ENCODE measurements at places on chromosomes 4 and X. TPM values are rescaled to one million over a fixed set of nuclear protein-coding genes. Genes with fewer than 3 reads are reported as not detected.

DNA sequence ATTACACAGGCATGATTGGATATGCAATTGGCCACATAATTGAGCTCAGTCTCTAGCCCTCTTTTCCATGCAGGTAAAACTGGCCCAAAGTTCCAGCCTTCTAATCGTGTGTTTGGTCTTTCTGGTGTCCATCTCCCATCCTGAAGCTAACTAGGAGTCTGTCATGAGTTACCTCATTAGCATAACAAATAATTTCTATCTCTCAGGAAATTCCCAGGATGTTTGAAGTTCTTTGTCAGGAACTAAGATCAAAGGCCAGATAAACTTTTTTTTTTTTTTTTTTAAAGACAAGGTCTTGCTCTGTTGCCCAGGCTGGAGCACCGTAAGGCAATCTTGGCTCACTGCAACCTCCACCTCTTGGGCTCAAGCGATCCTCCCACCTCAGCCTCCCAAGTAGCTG is 15.8 kb downstream of the ATXN3L start:
- H3K27me3 ChIP-seq: no peaks in the 10 kb centered on the region
- H3K36me3 ChIP-seq: no peaks in the 10 kb centered on the region
- no peak overlapping the region for H3K27ac ChIP-seq
- DNase-seq: no peak

DNA sequence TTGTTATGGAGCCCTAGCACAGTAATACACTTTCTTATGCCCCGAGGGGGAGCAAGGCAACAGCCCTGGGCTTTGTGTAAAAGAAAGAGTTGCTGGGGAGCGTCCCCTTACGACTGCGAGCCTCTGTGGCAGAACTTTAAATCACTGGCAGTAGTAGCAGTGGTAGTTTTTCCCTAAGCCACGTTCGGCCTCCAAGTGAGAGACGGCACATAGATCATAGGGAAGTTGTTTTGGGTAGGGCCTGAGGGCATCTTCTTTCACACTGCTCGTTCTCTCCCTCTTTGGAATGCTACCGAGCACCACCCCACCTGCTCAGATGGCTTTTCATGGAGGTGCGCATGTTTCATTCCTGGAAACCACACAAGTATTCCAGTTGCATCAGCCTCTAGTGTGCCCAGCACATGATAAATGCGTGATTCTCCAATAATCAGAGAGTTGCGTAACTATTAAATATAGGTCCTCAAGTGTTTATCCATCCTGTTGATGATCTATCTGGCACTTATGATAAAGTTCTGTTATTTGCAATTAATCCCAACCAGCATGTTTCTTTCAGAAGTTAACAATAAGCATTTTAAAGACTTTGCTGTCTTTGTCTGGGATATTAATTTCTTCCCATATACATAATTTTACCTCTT is 7.0 kb upstream of the SYNPO2 start:
- H3K27ac ChIP-seq: no peak overlapping the region
- no peaks in the 10 kb centered on the region for H3K4me1 ChIP-seq
- H3K4me3 ChIP-seq: no peak overlapping the region
- no peak for DNase-seq

- no peak overlapping the region for H3K4me3 ChIP-seq
- H3K36me3 ChIP-seq: no peaks in the 10 kb centered on the region
- DNase-seq: peak; percentile 9
- no peaks in the 10 kb centered on the region for H3K27me3 ChIP-seq
- H3K4me1 ChIP-seq: no peaks in the 10 kb centered on the region
These were observed 118.2 kb downstream of the NAF1 start for GRCh38 chr4:163048447-163048846.

DNA sequence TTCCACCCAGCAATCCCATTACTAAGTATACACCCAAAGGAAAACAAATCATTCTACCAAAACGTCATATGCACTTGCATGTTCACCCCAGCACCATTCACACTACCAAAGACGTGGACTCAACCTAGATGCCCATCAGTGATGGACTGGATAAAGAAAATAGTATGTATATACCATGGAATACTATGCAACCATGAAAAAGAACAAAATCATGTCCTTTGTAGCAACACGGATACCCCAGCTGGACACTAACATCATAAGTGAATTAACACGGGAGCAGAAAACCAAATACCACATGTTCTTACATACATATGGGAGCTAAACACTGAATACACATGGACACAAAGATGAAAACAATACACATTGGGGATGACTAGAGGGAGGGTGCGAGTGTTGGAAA is 309.1 kb upstream of the KLF3 start:
- H3K4me1 ChIP-seq: no peaks in the 10 kb centered on the region
- no peaks in the 10 kb centered on the region for H3K27me3 ChIP-seq
- H3K4me3 ChIP-seq: no peak overlapping the region
- H3K36me3 ChIP-seq: no peaks in the 10 kb centered on the region

DNA sequence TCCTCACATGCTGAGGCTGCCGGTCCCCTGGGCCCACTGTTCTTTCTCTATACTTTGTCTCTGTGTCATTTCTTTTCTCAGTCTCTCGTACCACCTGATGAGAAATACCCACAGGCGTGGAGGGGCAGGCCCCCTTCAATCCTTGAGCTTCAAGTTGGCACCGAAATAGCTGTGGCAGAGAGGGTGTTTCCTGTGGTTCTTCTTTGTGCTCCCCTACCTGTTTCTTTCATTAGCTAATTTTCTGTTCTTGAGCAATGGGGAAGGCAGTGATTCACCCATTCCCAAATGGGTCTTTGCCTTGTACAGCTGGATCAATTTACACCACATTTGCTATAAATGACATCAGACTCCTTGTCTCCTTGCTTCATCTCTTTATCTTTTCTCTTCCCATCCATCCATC is 2.1 kb upstream of the CYSLTR1 start:
- no peaks in the 10 kb centered on the region for H3K27me3 ChIP-seq
- DNase-seq: no peak
- no peak overlapping the region for H3K4me3 ChIP-seq
- no peaks in the 10 kb centered on the region for H3K36me3 ChIP-seq
- H3K27ac ChIP-seq: no peak overlapping the region
- no peaks in the 10 kb centered on the region for H3K4me1 ChIP-seq

- H3K4me1 ChIP-seq: no peaks in the 10 kb centered on the region
- H3K4me3 ChIP-seq: no peak overlapping the region
- H3K36me3 ChIP-seq: no peaks in the 10 kb centered on the region
- H3K27me3 ChIP-seq: no peaks in the 10 kb centered on the region
These were observed 134.1 kb downstream of the KLHL34 start for GRCh38 chrX:21524008-21524407.

GRCh38 chr4:89285745-89286144 is 21.9 kb downstream of the GPRIN3 start:
- H3K4me3 ChIP-seq: no peak overlapping the region
- no peak overlapping the region for H3K27ac ChIP-seq
- H3K36me3 ChIP-seq: no peaks in the 10 kb centered on the region
- H3K4me1 ChIP-seq: no peaks in the 10 kb centered on the region
- H3K27me3 ChIP-seq: no peaks in the 10 kb centered on the region

DNA sequence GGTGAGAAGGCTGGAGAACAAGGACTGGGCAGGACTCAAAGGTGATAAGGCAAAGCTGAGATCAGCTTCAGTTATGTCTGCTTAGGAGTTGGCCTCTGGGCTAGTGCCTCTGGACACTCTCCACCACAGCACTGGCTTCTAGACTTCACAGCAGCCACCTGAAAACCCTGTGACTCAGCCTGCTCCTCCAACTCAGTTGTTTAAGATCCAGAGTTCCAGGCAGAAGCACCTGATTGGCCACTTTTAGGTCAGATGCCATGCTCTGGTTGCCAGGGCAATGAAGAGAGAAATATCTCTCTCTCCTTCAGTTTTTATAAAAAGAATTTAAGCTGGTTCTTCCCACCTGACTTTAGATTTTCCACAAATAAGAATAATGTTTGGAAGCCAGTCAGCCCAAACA is 47.9 kb upstream of the BLTP1 start:
- H3K36me3 ChIP-seq: no peaks in the 10 kb centered on the region
- no peak overlapping the region for H3K4me3 ChIP-seq
- DNase-seq: peak; percentile 3

DNA sequence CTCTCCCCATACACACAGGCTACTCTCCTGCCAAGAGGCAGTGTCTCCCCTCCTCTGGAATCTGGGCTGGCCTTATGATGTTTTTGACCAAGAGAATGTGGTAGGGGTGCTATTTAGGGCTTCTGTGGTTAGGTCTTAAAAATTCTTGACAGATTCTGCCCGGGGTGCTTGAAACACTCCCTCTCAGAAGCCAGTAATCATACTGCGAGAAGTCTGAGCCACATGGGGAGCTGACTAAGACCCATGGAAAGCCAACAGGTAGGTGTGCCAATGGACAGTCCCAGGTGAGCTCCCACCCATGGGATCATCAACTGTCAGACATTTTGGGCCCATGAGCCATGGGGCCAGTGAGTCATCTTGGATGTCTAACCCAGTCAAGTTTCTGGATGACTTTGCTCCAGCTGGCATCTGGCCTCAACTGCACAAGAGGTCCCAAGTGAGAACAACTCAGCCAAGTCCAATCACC is 315.7 kb downstream of the FBXW7 start:
- DNase-seq: peak; percentile 58
- H3K36me3 ChIP-seq: no peaks in the 10 kb centered on the region
- no peaks in the 10 kb centered on the region for H3K4me1 ChIP-seq
- H3K27me3 ChIP-seq: no peaks in the 10 kb centered on the region

DNA sequence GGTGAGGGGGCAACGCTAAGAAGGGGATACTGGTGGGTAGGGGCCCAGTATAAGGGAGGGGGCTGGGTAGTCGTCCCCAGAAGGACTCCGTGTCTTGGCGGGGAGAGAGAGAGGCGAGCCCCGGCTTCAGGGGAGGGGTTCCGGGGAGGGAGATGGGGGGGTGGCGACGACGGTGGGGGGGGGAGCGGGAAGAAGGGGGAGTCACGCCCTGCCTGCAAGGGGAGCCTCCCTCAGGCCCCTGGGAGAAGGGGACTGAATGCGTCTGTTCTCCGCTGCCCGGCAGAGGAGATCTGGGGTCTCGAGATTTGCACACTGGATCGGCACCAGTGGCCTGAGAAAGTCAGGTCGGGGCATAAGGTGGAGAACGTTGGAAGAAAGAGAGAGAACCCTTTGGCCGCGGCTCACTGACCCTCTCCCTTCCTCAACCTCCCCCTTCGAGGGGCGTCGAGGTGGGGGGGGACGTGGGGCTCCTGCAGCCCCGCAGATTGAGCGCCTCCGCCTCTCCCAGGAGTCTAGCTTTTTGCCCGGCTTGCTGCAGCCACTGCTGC is 609 bp upstream of the BCORL1 start:
- peak overlapping the region; percentile 57 for H3K4me3 ChIP-seq
- peaks cover 5% of the 10 kb centered on the region for H3K4me1 ChIP-seq
- DNase-seq: no peak
- no peaks in the 10 kb centered on the region for H3K27me3 ChIP-seq

GRCh38 chrX:68060506-68061205 is 372.6 kb downstream of the OPHN1 start:
- H3K36me3 ChIP-seq: no peaks in the 10 kb centered on the region
- no peak for DNase-seq

GRCh38 chr4:83405844-83406816 is 49.5 kb downstream of the HELQ start:
- H3K36me3 ChIP-seq: no peaks in the 10 kb centered on the region
- no peaks in the 10 kb centered on the region for H3K27me3 ChIP-seq
- H3K4me1 ChIP-seq: no peaks in the 10 kb centered on the region
- DNase-seq: no peak
- H3K27ac ChIP-seq: no peak overlapping the region
- no peak overlapping the region for H3K4me3 ChIP-seq

- no peaks in the 10 kb centered on the region for H3K36me3 ChIP-seq
- H3K4me3 ChIP-seq: no peak overlapping the region
- DNase-seq: peak; percentile 53
- no peak overlapping the region for H3K27ac ChIP-seq
These were observed 602.2 kb downstream of the IL15 start for GRCh38 chr4:142238589-142238988.

GRCh38 chr4:156959298-156959702 is 12.3 kb downstream of the PDGFC start:
- peaks cover 39% of the 10 kb centered on the region for H3K4me1 ChIP-seq
- H3K36me3 ChIP-seq: peaks cover 5% of the 10 kb centered on the region
- no peaks in the 10 kb centered on the region for H3K27me3 ChIP-seq
- DNase-seq: peak; percentile 76
- peak overlapping the region; percentile 28 for H3K4me3 ChIP-seq

ZIC3 gene
- total RNA-seq: 0.31 TPM

PAGE4 gene
- total RNA-seq: not detected

SMR3B gene
- total RNA-seq: not detected

PDE5A gene
- total RNA-seq: 2.2 TPM

ITGB1BP2 gene
- 3.2 TPM for total RNA-seq

POU3F4 gene
- total RNA-seq: 0.31 TPM

HHIP gene
- 4.0 TPM for total RNA-seq

C1QTNF7 gene
- not detected for total RNA-seq

CXCL13 gene
- not detected for total RNA-seq

FRAS1 gene
- total RNA-seq: 24.6 TPM

OTUD6A gene
- total RNA-seq: not detected

All from astrocyte (in vitro differentiated cells and primary cell).